ENCODE measurements at places on chromosomes 12 and 14.

DNA sequence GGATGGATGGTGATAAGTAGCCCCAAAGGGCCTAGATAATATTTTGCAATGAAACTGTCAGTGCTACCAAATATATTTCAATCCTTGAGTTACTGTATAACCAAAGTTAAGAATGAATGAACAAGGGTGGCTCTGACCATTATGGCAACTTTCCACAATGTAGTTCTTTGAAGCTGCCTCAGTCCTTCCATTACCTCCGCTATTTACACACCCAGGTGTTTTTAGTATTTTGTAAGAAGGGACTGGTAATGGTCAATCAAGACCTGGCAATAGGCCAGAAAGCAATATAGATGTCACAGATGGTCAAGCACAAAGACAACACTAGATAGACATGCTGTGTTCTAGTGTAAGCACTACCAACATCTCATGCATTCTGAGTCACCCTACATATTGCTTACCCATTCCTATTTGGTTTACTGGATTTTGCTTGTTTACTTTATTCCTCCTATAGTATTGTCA is 16.3 kb downstream of the DUSP16 start:
- no peak for DNase-seq

- no peak for DNase-seq
Measured at GRCh38 chr14:100736269-100737180, 9.8 kb downstream of the DLK1 start.

DNA sequence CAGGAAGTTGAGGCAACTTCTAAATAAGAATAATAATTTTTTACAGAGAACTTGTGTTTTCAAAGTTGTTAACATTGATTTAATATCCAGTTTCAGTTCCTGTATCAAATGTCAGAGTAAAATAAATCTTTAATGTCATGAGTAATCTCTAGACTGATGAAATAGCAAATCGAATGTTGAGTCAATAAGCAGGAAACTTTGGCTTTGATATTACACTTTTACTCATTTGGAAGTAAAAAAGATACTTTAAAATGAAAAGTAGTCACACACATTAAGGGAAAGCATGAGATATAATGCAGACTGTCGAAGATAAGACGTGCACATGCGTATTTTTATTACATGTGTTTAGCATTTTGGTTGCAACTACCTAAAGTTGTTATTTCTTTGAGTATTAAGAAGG is 78.2 kb upstream of the PTGDR start:
- no peak for DNase-seq

GRCh38 chr14:56244138-56244789 is 126.1 kb downstream of the PELI2 start:
- no peak for DNase-seq

GRCh38 chr12:106126441-106127337 is 12.1 kb downstream of the NUAK1 start:
- DNase-seq = no peak

DNA sequence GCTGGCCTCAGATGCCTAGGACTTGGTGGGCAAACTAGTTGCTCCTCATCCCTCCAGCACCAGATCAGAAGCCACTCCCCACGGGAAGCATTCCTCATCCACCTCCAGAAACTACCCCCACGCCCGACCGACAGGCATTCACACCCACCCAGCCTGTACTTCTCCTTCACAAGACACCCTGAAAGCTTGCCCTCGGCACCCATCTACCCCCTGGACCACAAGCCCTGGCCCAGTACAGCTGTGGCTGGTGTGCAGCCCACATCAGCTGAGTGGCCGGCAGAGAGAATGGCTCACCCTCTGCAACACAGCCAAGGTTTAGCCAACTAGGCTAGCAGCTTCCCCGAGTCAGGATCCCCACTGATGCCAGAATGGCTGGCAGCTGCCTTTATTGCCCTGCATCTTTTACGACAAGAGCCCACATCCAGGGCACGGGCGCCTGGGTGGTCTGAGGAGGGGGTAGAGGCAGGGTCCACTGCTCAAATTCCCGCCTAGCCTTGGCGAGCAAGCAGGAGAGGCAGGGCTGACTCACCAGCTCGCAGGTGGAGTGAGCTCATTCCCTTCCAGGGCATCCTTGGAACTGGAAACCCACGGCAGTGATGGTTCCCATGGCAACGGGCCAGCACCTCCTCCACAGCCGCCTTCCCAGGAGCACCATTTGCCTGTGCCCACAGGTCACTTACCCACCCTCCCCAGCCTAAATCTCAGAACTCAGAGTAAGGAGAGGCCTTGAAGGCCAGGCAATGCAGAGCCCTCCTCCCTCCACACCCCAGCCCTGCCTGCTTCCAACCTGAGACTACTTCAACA is 17.1 kb downstream of the ACTN1 start:
- no peak for DNase-seq

DNA sequence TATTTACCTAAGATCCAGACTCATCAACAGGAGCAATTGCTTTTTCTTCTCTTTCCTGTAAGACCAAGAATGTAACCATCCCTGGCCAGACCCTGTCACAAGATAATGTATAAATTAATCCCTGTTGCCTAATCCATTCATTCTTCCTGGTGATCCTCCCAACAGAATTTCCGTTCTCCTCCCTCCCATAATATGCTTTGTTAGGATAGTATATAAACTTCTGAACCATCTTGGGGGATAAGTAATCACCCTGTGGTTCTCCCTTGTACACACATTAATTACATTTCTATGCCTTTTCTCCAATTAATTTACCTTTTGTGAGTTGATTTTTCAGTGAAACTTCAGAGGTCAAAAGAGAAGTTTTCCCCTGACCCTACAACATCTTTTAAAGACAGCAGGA is 76.2 kb upstream of the RASSF8 start:
- DNase-seq = no peak

DNA sequence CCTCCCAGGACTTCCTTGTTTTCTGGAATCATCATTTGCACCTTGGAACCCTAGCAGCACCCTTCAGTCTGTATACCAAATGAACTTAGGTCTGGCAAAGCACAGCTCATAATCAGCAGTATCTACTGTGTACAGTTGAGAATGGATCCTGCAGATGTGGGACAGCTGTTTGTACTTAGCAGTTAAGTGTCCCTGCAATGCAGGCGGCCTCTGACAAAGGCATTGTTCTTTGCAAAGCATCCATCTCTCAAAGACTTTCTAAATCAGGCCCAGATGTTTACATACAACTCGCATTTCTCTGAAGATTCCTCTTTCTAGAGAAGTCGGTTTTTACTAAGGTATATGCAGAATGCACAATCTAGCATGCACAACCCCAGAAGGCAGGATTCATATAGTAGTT is 170.5 kb upstream of the RBM19 start:
- no peak for DNase-seq

DNA sequence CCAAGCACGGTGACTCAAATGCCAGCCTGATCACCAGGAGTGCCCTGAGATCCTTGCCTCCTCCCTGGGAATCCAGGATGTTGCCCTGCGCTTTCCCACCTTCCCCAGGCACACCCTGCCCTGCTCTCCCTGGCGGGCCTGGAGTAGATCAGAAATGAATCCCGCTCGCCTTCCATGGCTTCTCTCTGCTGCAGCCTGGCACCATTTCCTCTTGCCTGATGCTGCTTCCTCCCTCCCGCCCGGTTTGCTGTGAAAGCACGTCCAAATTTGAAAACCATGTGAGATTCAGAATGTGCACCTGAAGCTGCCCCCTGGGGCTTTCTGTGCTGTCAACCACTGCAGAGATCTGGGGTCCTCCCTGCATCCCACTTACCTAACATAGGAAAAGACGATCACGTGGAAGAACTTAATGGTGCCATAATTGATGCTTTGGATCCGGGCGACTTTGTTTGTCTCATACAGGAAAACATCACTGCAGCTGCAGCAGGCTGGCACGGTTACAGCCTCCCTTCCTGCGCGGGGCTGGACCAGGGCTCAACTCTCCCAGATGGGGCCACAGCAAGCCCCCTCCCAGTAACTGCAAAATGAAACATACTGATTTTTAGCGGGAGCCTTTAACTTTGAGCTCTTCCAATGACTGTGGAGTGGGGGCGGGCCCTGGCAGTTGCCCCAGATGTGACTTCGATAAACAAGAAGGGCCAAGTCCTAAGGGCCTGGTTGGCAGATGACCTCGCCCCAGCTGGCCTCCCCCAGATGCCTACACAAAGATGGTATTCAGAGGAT is 24.9 kb upstream of the C12orf76 start:
- DNase-seq = no peak
